ENCODE measurements at places on chromosomes 4 and X.

- no peaks in the 10 kb centered on the region for H3K4me1 ChIP-seq
- H3K27ac ChIP-seq = no peak overlapping the region
- H3K36me3 ChIP-seq = no peaks in the 10 kb centered on the region
- H3K27me3 ChIP-seq = peaks cover 23% of the 10 kb centered on the region
- no peak overlapping the region for H3K4me3 ChIP-seq
These were observed 1.9 kb upstream of the CHST7 start for GRCh38 chrX:46571423-46572339.

GRCh38 chr4:172042714-172043114 lies 229.5 kb downstream of the GALNTL6 start:
- DNase-seq = peak; percentile 18
- H3K4me3 ChIP-seq = no peak overlapping the region
- H3K4me1 ChIP-seq = no peaks in the 10 kb centered on the region
- no peaks in the 10 kb centered on the region for H3K36me3 ChIP-seq
- no peak overlapping the region for H3K27ac ChIP-seq
- H3K27me3 ChIP-seq = no peaks in the 10 kb centered on the region

GRCh38 chr4:40555176-40555900 lies 74.3 kb downstream of the RBM47 start:
- no peak for DNase-seq
- H3K4me1 ChIP-seq = peaks cover 12% of the 10 kb centered on the region

DNA sequence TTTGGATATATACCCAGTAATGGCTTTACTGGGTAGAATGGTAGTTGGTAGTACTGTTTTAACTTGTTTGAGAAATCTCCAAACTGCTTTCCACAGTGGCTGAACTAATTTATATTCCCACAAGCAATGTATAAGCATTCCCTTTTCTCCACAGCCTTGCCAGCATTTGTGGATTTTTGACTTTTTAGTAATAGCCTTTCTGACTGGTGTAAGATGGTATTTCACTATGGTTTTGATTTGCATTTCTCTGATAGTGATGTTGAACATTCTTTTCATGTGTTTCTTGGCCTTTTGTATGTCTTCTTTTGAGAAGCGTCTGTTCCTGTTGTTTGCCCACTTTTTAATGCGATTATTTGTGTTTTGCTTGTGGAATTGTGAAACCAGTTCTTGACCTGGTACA lies 290.5 kb downstream of the BMPR1B start:
- no peaks in the 10 kb centered on the region for H3K36me3 ChIP-seq
- H3K27me3 ChIP-seq = no peaks in the 10 kb centered on the region
- DNase-seq = no peak
- no peaks in the 10 kb centered on the region for H3K4me1 ChIP-seq

DNA sequence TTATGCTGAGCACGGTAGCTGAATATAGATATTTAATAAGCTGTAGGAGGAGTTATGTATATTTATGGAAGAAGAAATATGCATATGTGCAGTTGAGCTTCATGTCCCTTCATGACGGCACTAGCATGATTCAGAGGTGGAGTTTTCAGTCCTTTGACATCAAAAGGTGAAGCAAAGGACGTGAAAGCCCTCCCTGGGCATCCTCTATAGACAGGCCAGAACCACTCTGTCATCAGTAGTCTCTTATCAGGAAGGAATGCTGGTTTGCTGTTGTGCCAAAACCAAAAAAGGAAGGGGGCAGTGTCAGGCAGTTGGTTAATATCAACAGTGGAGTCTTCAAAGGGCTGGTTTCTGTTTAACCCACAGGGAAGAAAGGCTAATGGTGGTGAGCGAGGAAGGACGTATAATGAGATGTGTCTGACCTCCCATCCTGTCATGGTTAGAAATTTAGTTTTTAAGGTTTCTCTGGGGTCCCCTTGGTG lies 23.5 kb upstream of the IL2 start:
- H3K27me3 ChIP-seq = no peaks in the 10 kb centered on the region
- no peak overlapping the region for H3K4me3 ChIP-seq
- no peak overlapping the region for H3K27ac ChIP-seq
- DNase-seq = no peak
- no peaks in the 10 kb centered on the region for H3K4me1 ChIP-seq
- no peaks in the 10 kb centered on the region for H3K36me3 ChIP-seq

DNA sequence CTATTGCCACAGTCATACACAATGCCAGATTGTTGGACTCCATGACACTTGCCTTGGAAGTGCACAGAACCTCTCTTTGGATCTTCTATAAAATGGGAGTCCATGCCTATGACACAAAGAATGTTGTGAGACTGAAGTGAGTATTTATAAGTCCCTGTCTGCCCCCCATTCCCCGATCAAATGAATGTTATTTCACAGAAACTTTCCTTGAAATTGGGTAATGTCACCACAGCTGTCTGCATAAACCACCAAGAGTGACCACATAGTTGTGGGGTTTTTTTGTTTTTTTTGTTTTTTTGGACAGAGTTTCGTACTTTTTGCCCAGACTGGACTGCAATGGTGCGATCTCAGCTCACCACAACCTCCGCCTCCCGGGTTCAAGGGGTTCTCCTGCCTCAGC lies 27.1 kb upstream of the REST start:
- H3K4me3 ChIP-seq = no peak overlapping the region
- H3K36me3 ChIP-seq = no peaks in the 10 kb centered on the region
- no peaks in the 10 kb centered on the region for H3K4me1 ChIP-seq
- no peak overlapping the region for H3K27ac ChIP-seq

GRCh38 chrX:154458116-154458953 lies at the start of gene PLXNA3:
TSS of gene PLXNA3 (plus strand) at chrX:154458281. CDS start at chrX:154460184, 1,903 bp downstream.
- peak within 1 kb of the TSS; percentile 85 for H3K4me3 ChIP-seq
- peak within 1 kb of the TSS; percentile 62 for H3K27ac ChIP-seq

DNA sequence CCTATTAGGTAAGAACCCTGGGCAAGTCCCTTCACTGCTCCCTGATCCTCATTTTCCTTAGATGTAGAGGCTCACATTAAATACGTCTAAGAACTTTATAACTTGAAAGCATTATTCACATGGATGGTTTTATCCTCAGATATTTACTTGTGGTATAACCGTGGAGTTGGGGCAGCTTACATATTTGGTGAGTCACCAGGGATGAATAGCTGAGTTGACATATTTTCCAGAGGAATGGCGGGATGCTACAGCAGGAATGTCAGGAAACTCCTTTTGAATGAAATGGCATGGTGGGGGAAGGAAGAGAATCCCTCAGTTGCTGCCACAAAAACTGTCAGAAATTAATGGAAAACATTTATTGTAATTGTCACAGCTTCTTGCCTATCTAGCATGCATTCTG lies 165.3 kb upstream of the RPS6KA3 start:
- no peaks in the 10 kb centered on the region for H3K27me3 ChIP-seq
- H3K27ac ChIP-seq = no peak overlapping the region
- DNase-seq = no peak
- H3K36me3 ChIP-seq = no peaks in the 10 kb centered on the region
- H3K4me1 ChIP-seq = peaks cover 5% of the 10 kb centered on the region

DNA sequence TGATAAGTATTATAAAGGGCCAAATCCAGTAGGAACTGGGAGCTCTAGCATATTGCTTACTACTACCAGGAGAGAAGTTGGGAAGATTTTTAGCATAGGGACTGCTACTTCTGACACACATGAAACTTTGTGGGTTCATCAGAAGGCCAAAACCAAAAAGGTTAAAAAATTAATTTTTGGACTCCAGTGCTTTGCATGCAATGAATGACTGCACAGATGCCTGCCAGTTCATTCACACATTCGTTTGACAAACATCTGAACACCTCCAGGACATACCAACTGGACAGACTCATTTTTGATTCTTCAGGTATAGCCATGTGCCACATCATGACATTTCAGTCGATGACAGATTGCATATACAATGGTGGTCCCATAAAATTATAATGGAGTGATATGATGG lies 79.8 kb downstream of the MID1IP1 start:
- no peak overlapping the region for H3K4me3 ChIP-seq
- H3K27me3 ChIP-seq = no peaks in the 10 kb centered on the region
- H3K4me1 ChIP-seq = peaks cover 5% of the 10 kb centered on the region
- no peak overlapping the region for H3K27ac ChIP-seq

- DNase-seq = no peak
- no peaks in the 10 kb centered on the region for H3K36me3 ChIP-seq
- H3K27ac ChIP-seq = no peak overlapping the region
- H3K4me1 ChIP-seq = no peaks in the 10 kb centered on the region
- H3K27me3 ChIP-seq = no peaks in the 10 kb centered on the region
These were observed 4.2 kb downstream of the PDE6B start for GRCh38 chr4:629636-629914.

- H3K4me1 ChIP-seq = no peaks in the 10 kb centered on the region
- H3K27me3 ChIP-seq = no peaks in the 10 kb centered on the region
- no peak overlapping the region for H3K27ac ChIP-seq
- H3K36me3 ChIP-seq = no peaks in the 10 kb centered on the region
- no peak for DNase-seq
These were observed 13.8 kb upstream of the FGFBP2 start for GRCh38 chr4:15976456-15977447.

GRCh38 chr4:151541389-151542071 lies 132.6 kb downstream of the FHIP1A start:
- H3K27me3 ChIP-seq = no peaks in the 10 kb centered on the region
- H3K4me1 ChIP-seq = no peaks in the 10 kb centered on the region
- no peaks in the 10 kb centered on the region for H3K36me3 ChIP-seq
- H3K4me3 ChIP-seq = no peak overlapping the region

DNA sequence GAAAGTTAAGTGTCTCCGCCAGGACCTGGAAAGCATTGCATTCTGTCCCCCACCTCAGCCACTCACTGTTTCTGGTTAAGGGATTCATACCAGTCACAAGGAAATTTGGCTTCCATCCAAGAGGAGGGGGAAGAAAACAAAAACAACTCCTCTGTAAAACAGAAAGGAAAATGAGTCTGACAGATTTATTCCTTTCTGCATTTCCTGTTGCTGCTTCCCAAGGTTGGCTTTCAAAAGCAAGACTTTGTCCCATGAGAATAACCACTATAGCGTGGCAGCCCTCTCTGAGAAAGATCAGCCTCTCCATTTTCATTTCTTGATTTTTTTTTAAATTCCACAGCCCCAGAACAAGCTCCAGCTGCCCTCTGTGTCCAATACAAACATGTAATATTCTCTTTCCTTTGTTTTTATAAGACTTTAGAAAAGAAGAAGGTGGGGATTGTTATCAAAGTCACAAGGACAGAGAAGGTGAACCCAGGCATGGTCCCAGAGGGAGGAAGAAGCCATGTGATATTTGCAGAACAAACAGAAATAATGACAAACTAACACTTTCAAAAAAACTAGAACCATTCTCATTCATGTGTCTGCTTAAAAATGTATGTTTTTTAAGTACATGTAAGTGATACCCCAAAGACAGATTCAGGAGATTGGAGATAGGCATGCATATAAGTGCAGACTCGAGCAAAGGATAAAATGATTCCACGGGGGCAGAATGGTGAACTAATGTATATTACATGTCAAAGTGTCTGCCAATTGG lies 90.7 kb upstream of the DCLK2 start:
- peak; percentile 36 for DNase-seq
- no peaks in the 10 kb centered on the region for H3K4me1 ChIP-seq
- no peaks in the 10 kb centered on the region for H3K27me3 ChIP-seq
- H3K36me3 ChIP-seq = no peaks in the 10 kb centered on the region
- no peak overlapping the region for H3K27ac ChIP-seq

DNA sequence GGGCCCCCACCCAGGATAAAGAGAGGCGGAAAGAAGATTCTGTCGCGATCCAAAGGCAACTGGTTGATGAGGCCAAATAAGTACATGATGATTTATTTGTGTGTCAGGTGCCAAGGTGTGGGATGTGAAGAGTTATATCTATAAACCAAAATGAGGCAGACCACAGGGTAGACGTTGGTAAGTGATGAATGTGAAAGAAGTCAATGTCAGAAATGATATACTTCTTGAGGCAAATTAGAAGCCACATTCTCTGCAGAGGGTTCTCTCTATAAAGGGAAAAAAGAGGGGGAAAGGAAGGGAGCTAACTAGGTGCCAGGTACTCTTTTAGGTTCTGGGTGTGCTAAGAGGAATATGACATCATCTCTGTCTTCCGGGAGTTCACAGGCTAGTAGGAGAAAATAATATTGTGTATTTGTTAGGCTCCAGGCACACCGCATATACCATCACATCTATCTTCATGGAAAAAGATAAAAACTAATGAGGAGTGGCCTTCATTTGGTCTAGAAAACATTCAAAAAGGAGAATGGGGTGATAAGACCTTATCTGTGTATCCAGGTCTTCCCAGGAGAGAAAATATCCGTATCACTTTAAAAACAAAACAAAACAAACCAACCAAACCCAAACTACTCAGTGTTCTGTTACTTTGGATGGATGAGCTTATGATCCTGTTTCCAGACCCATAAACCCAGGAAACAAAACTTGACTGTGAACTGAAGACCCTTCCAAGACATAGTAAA lies 4.8 kb upstream of the SH2D1A start:
- no peak overlapping the region for H3K4me3 ChIP-seq
- no peaks in the 10 kb centered on the region for H3K36me3 ChIP-seq
- H3K4me1 ChIP-seq = no peaks in the 10 kb centered on the region
- H3K27ac ChIP-seq = no peak overlapping the region

DNA sequence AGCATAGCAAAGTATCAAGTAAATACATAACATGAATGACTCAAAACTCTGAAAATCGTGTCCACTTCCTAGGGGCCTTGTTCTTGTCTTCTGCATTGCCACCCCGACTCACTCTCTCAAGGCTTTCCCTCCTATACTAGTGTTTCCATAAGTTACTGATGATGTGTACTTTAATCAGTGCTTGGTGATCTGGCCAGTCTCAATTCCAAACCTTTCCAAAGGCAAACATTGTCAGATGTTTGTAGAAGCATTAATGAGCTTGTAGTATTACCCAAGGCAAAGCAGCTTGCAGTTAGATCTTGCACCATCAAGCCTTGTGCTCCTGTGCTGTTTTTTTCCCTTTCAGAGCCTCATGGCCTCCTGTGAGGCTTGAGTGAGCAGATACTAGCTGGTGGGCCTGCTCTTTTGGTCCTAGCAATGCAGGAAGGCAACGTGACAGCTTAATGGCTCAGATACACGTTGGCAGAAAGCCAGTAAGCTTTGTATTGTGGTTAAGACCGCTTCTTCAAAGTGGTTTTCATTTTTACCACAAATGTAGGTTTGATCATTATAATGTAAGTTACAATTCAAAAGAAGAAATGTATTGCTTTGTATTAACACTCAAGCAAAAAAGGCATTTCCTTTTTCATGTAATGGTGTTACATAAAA lies 51.8 kb downstream of the RBPJ start:
- no peaks in the 10 kb centered on the region for H3K4me1 ChIP-seq
- H3K4me3 ChIP-seq = no peak overlapping the region
- H3K36me3 ChIP-seq = no peaks in the 10 kb centered on the region

- peaks cover 20% of the 10 kb centered on the region for H3K36me3 ChIP-seq
- no peak overlapping the region for H3K27ac ChIP-seq
- H3K4me1 ChIP-seq = no peaks in the 10 kb centered on the region
- H3K4me3 ChIP-seq = no peak overlapping the region
- no peaks in the 10 kb centered on the region for H3K27me3 ChIP-seq
These were observed 42.4 kb upstream of the SLC2A9 start for GRCh38 chr4:10063544-10064300.

DNA sequence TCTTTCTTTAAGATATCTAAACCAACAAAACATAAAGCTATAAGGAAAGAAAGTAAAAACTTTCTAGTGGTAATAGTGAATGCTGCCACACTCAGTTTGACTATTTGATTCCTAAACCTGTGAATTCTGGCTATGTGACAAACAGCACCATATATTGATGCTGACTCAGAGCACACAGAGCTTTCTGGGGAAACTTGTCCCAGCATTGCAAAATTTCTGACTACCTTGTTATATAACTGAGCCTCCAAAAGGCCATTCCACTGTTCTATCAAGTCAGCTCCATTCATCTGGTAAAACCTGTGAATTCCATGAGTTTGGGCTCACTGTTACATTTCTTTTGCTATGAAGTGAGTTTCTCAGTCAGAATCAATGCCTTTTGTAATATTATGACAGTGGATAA lies 1229.7 kb downstream of the PCDH18 start:
- H3K4me1 ChIP-seq = no peaks in the 10 kb centered on the region
- DNase-seq = no peak
- peak overlapping the region; percentile 69 for H3K27ac ChIP-seq
- no peak overlapping the region for H3K4me3 ChIP-seq
